ENCODE measurements at places on chromosomes 11 and 22. TPM values are rescaled to one million over a fixed set of nuclear protein-coding genes. Genes with fewer than 3 reads are reported as not detected.

DNA sequence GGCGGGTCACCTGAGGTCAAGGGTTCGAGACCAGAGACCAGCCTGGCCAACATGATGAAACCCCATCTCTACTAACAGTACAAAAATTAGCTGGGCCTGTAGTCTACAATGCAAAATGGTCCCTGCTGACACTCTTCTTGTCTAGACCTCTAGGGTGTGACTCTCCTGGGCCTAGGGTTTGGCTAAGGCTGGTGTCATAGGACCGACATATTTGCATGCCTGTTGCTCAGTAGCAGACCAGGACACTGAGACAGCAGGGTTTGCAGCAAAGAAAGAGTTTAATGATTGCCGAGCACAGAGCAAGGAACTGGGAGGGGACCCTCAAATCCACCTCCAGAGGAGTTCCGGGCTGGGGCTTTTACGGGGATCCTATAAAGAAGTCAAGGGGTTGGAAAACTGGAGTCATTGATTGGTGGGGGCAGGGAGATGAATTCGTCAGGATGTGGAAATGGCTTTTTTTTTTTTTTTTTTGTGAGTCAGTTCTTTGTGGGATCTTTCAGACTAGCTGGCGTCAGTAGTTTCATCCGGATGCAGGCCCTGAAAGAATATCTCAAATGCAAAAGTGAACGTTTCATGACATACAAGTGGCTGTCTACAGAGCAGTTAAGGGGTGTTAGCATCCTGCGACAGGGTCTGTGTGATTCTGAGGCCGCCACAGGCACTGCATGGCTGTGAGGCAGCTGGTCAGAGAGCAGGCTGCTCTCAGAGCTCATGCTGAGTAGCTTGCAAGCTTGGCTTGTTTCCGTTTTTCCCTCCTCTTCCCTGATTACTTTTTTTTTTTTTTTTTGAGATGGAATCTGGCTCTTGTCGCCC, 27.2 kb upstream of the A4GALT start:
- H3K4me3 ChIP-seq: no peak overlapping the region
- DNase-seq: no peak
- no peaks in the 10 kb centered on the region for H3K4me1 ChIP-seq
- H3K27ac ChIP-seq: no peak overlapping the region
- H3K27me3 ChIP-seq: no peaks in the 10 kb centered on the region

DNA sequence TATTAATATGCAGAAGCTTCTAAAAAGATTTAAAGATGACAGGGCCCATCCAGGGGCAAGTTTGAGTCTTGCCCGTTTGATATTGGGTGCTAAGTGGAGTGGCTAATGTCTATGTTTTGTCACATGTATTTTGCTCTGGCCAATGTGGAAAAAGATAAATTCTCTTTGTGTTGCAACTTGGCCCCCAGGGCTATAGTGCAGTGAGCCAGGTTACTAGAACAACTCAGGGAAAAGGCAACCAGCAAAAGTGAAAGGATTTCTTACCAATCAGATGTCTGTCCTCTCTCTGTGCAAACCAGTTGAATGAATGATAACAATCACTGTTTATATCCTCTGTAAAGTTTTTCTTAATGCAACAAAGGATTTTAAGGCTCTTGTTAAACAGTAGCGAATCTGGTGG, 4.6 kb upstream of the CLNS1A start:
- no peaks in the 10 kb centered on the region for H3K4me1 ChIP-seq
- no peak overlapping the region for H3K4me3 ChIP-seq
- no peaks in the 10 kb centered on the region for H3K27me3 ChIP-seq
- no peaks in the 10 kb centered on the region for H3K36me3 ChIP-seq
- no peak for DNase-seq
- no peak overlapping the region for H3K27ac ChIP-seq

SCO2 gene
- total RNA-seq: 4.7 TPM

HBD gene
- total RNA-seq: 8.4 TPM

GRM5 gene
- total RNA-seq: 3.4 TPM

- peaks cover 2% of the 10 kb centered on the region for H3K4me1 ChIP-seq
- no peaks in the 10 kb centered on the region for H3K36me3 ChIP-seq
- no peak for DNase-seq
- H3K4me3 ChIP-seq: no peak overlapping the region
- no peaks in the 10 kb centered on the region for H3K27me3 ChIP-seq
These were observed 37.3 kb upstream of the POU2AF1 start for GRCh38 chr11:111416231-111416960.

SPECC1L gene
- total RNA-seq: 79.5 TPM

NLRP6 gene
- total RNA-seq: 0.88 TPM

PICK1 gene
- 26.4 TPM for total RNA-seq

OR52A1 gene
- total RNA-seq: not detected

DNA sequence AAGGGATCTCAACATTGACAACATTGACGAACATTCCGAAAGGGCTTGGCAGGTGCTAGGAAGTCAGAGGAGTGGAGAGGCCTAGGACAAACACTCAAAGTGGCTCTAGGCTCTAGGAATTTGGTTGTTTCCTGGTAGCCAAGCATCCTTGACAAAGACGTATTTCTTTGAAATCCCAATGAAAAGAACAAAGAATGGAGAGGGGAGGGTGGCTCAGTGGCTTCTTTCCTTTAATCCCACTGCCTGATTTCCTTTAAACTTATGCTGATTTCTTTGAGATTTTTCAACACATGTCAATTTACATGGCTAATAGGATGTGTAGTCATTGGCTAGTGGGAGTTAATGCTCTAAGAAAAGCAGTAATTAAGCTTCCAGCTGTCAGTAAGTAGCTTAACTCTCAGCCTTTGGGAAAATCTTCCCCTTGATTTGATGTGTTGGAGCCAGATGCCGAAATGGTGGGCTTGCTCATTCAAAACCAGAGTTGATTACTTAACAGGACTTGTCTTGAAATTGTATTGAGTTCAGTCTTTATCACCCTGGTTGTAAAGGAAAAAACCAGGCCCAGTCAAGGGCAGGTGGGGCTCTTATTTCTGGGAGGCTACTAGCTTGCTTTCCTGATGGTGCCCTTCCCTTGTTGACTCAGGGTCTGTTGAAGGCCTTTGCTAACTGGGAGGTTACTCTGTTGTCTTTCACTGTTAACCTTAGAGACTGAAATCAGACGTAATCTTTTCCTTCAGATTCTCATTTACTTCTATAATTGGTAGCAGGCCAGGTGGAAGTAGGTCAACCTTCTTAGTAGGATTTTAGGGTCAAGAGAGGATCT, 44.6 kb upstream of the SORL1-AS1 start:
- no peaks in the 10 kb centered on the region for H3K4me1 ChIP-seq
- H3K4me3 ChIP-seq: no peak overlapping the region
- DNase-seq: no peak
- H3K36me3 ChIP-seq: no peaks in the 10 kb centered on the region

GRCh38 chr22:45462034-45462655, 40.5 kb upstream of the FBLN1 start:
- no peaks in the 10 kb centered on the region for H3K27me3 ChIP-seq
- H3K4me1 ChIP-seq: no peaks in the 10 kb centered on the region

GRCh38 chr22:17272511-17272991, 53.3 kb upstream of the ADA2 start:
- no peaks in the 10 kb centered on the region for H3K4me1 ChIP-seq
- H3K27me3 ChIP-seq: no peaks in the 10 kb centered on the region
- no peak overlapping the region for H3K27ac ChIP-seq
- no peak for DNase-seq

GRCh38 chr11:112822478-112823274, 138.5 kb upstream of the NCAM1 start:
- H3K4me3 ChIP-seq: no peak overlapping the region
- H3K27ac ChIP-seq: no peak overlapping the region
- H3K27me3 ChIP-seq: no peaks in the 10 kb centered on the region
- H3K36me3 ChIP-seq: no peaks in the 10 kb centered on the region
- H3K4me1 ChIP-seq: peaks cover 2% of the 10 kb centered on the region

DNA sequence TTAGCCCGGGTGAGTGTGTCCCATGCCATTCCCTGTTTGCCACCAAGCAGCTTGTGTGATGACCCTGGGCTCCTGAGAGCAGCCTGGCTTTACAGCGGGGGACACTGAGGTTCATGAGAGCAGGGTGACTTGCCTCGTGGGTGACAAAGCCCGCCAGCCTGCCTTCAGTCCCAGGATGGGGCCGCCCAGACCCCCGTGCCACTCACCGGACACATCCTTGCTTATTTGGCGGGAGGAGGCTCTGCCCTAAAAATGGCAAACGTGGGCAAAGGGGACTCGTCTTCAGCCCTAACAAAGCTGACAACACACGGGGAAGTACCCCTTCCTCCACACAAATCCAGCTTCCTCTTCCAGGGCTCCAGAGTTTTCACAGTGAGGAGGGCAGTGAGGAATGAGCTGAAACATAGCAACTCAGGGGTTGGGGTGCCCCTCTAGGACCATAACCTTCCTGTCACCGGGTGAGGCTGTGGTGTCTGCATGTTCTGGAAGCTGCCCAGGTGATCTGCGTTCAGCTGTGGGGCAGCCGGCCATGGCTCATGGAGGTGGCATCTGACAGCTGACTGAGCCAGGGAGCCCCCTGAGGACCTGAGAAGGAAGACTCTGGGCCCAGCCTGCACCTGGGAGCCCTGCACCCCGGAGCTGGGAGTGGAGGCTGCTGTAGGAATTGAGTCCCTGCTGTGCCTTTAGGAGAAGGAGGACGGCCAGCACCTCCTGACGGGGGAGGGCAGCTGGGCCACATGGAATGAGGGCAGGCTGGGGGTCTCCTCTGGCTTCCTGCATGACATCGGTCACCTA, 16.7 kb downstream of the RIBC2 start:
- H3K27ac ChIP-seq: no peak overlapping the region
- H3K4me3 ChIP-seq: no peak overlapping the region
- no peaks in the 10 kb centered on the region for H3K4me1 ChIP-seq
- no peaks in the 10 kb centered on the region for H3K27me3 ChIP-seq

DNA sequence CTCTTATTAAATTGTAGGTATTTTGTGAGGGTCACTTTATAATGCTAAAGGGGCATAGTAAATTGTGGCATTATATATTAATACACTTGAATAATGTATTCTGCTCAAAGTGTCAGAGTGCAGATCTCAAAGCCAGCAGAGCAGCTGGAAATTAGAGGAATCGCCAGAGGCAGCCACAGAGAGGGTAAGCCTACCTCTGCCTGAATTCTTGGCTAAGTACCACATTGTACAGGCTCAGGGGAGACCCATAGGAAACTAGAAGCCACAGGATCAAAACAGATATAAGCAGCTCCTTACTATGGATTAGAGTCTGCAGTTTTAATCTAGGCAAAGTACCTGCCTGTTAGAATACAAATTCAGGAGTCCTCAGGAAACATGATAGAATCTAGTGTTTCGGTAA, 249.3 kb downstream of the DDX10 start:
- no peak overlapping the region for H3K4me3 ChIP-seq
- no peaks in the 10 kb centered on the region for H3K4me1 ChIP-seq
- no peaks in the 10 kb centered on the region for H3K27me3 ChIP-seq
- H3K27ac ChIP-seq: no peak overlapping the region
- no peak for DNase-seq

DNA sequence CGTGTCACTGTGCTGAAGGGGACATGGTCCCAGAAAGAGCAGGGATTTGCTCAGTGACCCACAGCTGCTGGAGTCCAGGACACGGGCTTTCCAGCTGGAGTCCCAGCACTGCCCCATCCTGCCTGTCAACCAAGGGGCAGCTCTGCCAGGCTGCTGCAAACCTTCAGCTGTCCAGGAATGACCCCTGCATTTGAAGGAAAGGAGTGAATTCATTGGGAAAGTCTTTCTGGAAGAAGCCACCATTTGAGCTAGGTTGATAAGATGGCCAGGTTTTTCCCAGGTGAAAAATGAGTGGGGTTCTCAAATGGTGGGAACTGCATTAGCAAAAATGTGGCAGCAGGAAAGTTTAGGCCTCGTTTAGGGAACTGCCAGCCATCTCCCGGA, 9.4 kb downstream of the KCNK7 start:
- no peak overlapping the region for H3K27ac ChIP-seq
- H3K36me3 ChIP-seq: peaks cover 5% of the 10 kb centered on the region
- peaks cover 2% of the 10 kb centered on the region for H3K4me1 ChIP-seq
- no peak for DNase-seq
- H3K4me3 ChIP-seq: no peak overlapping the region
- H3K27me3 ChIP-seq: no peaks in the 10 kb centered on the region

OR5B2 gene
- not detected for total RNA-seq

DNA sequence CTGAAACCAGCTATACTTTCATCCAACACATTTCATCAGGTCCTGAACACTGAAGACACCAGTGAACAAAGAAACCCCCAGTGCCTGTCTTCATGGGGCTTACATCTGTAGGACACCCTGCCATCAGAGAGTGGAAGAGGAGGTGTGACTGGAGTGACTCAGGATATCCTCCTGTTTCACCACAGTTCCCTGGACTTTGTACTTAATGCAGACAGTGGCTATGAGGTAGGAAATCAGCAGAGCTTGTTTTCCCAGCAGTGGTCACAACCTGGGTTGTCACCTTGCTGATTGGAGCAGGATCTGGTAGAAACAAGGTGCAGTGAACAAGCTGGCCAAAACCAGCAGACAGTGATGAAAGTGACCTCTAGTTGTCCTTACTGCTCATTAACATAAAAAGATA, 128.8 kb downstream of the KIRREL3 start:
- DNase-seq: no peak
- no peaks in the 10 kb centered on the region for H3K4me1 ChIP-seq
- no peaks in the 10 kb centered on the region for H3K27me3 ChIP-seq
- H3K36me3 ChIP-seq: no peaks in the 10 kb centered on the region
- no peak overlapping the region for H3K4me3 ChIP-seq

CREB3L1 gene
- total RNA-seq: 10.5 TPM

CEP126 gene
- 9.8 TPM for total RNA-seq

GRCh38 chr11:77602381-77603088, 12.8 kb downstream of the AQP11 start:
- peaks cover 3% of the 10 kb centered on the region for H3K4me1 ChIP-seq
- no peaks in the 10 kb centered on the region for H3K27me3 ChIP-seq
- DNase-seq: no peak
- no peak overlapping the region for H3K27ac ChIP-seq
- no peak overlapping the region for H3K4me3 ChIP-seq
- H3K36me3 ChIP-seq: peaks cover 1% of the 10 kb centered on the region

DNA sequence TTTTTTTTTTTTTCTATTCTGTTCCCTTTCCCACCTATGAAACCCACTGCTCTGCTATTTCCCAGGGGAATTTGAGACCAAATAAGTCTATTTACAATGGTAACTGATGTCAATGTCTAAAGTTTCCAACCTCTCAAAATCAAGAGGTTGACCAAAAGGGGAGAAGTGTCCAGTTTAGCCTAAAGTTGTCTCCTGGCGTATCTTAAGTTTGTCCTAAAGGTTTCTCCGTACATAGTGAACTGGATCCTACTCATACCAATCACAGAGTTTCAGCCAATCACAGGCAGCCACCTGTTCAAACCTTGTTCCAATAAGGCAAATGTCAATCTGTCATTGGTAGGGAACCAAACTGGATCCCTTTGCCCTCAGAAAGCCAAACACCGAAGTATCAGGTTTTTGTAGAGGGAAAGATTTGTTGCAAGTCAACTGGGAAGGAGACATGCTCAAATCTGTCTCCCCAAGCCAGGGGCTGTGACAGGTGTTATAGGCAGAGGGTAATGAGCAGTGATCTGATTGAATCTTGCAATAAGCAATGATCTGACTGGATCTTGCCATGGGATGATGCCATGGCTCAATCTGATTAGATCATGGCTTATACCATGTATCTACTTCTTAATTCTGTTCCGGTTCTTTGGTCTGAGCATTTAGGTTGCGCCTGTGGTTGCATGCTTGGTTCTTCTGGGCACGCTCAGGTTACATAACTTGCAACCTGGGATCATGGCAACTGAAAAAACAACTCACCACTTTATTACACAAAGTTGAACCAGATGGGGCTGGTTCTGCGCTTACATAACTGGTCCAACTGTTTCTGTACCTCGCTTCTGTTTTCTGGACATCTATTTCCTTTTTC, 1.1 kb upstream of the VPS37C start:
- DNase-seq: no peak
- no peak overlapping the region for H3K27ac ChIP-seq
- no peaks in the 10 kb centered on the region for H3K27me3 ChIP-seq
- no peaks in the 10 kb centered on the region for H3K36me3 ChIP-seq
- H3K4me3 ChIP-seq: peak overlapping the region; percentile 74

OR4S2 gene
- not detected for total RNA-seq

ARVCF gene
- total RNA-seq: 64.4 TPM
